ENCODE measurements at places on chromosomes 3 and 15. TPM values are rescaled to one million over a fixed set of nuclear protein-coding genes. Genes with fewer than 3 reads are reported as not detected.

GP9 gene
- not detected for total RNA-seq

CACNA1D gene
- total RNA-seq = 2.8 TPM

GPR176 gene
- total RNA-seq = 3.8 TPM

RBP2 gene
- total RNA-seq = not detected

ADAMTS9 gene
- total RNA-seq = 129 TPM

RTP3 gene
- total RNA-seq = not detected

THRB gene
- total RNA-seq = 2.4 TPM

CCDC39 gene
- total RNA-seq = not detected

GHRL gene
- total RNA-seq = 0.96 TPM

TRPC1 gene
- 15.5 TPM for total RNA-seq

ACOX2 gene
- 31.0 TPM for total RNA-seq

DNA sequence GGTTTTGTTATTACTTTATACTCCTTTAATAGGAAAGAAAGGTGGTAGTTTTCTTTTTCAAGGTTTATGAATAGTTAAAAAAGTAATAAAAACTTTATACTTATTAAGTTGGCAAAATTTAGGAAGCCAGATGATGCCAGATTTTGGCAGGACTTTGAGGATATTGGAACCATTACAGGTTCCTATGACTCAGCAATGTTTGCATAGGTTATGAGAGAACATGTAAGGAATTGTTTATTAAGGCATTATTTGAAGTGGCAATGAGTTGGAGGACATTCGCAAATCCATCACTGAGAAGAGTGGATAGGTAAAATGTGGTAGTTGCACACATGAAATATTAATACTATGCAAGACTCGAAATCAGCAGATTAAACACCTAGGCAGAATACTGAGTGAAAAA lies 29.9 kb downstream of the CDAN1 start:
- no peak for DNase-seq

GRCh38 chr3:24562895-24563294 lies 68.2 kb upstream of the THRB start:
- DNase-seq = no peak

DNA sequence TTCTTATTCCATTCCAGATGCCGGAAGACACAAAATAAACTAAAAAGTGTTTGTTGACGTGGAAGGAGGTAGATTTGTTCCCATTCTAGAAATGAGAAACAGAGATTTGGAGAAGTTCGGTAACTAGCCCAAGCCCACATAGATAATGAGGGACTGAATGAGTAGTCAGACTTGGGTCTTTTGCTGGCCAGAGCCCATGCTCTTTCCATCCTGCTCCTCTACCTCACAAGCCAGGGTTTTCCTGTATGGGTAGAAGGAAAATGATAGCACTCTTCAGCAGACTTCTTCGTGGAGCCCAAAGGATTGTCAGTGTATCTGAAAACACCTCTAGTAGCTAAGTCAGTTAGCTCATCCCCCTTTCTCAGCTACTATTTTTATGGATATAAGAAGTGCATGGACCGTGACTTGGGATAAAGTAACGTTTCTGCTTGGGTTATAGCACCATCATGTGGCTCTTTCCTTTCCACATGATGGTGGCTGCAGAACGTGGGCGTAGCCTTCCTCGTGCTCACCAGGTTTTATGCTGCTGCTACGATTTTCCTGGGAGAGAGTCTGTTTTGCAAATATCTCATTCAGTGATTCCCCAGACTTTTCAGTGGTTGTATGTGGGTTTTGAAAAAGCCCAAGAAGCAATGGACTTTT lies 84.6 kb downstream of the DGKG start:
- DNase-seq = no peak

GRCh38 chr3:70861234-70861633 lies 548.8 kb upstream of the MDFIC2 start:
- no peak for DNase-seq

- DNase-seq = no peak
Observed at GRCh38 chr3:15051531-15051930, 13.6 kb downstream of the MRPS25 start.

DNA sequence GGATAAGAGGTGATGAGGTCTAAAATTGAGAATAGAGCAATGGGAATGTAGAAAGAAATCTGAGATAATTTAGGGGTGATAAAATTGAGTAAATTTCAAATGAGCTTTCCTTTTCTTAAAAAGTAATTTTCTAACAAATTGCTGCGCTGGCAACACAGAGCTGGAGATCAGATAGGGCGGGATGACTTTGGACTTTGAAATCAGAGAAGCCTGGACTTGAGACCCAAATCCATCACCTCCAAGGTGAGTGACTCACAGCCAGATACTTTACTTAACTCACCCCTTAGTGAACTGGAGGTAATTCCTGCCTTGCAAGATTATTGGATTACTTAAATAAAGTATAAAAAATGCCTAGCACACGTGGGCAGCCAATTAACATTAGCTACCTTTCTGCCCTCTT lies 80.8 kb downstream of the P2RY1 start:
- DNase-seq = no peak

GRCh38 chr15:31083370-31083780 lies 18.1 kb downstream of the TRPM1 start:
- DNase-seq = no peak

DNA sequence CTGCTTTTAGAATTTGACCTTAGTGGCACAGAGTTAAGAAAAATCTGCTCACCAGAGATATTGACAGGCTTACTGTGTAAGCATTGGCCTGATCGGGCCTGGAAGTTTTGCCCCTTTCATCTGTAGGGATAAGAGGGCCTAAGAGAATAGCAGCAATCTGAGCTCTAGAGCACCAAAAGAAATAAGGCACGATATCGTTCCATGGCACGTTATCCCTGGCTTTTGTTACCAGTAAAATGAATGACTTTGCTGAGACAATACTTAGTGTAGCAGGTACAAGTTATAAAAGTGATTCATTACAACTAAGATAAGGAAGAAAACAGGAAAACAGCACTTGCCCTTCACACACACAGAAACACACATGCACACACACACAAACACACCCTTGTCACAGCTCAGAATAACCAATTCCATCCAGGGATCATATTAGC lies 5.0 kb downstream of the THBS1 start:
- no peak for DNase-seq

DNA sequence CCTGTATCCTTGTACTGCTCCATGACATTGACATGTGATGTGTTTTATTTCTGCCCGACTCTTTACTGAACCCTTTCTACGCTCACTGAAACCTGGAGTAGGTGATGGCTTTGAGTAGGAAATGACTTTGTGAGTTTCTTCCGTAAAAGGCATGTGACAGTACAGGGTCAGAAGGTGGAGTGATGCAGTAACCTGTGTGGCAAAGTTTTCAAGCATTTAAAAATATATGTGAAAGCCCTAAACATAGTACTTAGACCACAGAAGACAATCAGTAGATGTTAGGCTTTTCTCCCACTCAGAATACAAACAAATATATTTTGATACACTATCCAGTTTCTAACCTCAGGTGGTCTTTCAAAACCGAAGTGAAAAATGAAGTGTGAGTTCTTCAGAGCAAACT lies 31.3 kb upstream of the SACM1L start:
- DNase-seq = no peak

DNA sequence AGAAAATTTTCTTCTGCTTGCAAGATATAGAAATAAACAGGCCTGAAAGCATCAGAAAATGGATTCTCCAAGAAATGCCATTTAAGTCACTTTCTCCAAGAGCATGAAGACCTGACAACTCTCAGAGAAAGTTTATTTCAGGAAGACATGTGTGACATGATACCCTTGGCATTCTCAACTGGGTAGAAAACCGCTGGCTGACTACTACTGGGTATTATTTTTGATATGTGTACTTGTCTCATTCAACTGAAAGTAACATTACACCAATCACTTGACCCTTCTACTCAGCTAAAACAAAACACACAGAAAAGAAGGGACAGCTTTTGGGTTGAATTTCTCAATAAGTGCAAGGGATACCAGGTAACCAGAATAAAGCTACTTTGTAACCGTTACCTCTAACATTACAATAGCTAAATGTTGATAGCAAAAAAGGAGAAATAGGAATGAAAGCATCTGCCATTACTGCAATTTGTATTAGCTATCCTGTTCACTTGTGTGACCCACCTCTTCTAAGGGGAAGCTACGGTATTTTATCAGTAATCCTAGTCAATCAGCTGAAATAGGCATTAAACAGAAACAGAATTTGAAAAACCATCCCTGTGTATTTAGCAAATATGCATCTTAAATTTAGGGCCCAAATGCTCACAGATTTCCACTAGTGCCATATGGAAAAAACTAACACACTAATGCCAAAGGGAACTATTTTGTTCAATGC lies 7.3 kb downstream of the TRA2B start:
- no peak for DNase-seq

DNA sequence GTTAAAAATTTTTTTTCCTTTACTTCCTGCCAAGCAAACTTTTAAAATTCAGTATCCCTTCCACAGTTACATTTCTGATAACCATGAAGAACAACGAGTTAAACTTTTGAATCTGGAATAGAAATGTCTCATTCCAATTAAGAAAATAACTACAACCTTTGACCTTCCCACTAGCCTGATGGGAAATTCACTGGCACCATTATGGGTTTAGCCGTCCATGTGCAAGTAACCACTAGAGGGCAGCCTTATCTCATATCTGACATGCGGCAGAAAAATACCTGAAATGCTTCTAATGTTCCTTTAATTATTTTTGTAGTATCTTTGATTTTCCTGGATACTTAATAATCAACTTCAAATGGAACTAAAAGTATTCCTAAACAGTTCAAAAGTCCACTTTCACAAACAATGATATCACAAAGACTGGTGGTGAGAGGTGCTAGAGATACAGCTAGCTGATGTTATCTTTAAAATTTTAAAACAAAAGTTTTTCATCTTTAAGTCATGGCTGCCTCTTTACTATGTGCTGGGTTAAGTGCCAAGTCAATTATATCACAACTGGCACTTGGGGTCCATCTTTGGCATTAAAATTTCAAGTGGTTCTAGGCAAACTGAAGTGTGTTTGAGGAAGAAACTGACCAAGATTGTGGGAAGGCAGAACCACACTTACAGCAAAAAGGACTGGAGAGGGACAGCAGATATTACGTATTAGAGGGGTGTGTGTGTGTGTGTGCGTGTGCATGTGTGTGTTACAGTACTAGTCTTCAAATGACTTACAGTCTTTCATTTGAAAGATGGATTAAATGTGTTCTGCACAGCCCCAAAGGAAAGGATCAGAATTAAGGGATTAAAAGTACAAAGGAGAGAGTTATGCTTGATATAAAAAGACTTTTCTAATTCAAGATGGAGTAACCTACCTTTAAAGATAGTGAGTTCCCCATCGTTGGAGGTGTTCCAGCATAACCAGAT lies 107.1 kb upstream of the ICE2 start:
- DNase-seq = peak; percentile 43

- no peak for DNase-seq
Observed at GRCh38 chr3:87448558-87448957, 172.2 kb upstream of the POU1F1 start.

DNA sequence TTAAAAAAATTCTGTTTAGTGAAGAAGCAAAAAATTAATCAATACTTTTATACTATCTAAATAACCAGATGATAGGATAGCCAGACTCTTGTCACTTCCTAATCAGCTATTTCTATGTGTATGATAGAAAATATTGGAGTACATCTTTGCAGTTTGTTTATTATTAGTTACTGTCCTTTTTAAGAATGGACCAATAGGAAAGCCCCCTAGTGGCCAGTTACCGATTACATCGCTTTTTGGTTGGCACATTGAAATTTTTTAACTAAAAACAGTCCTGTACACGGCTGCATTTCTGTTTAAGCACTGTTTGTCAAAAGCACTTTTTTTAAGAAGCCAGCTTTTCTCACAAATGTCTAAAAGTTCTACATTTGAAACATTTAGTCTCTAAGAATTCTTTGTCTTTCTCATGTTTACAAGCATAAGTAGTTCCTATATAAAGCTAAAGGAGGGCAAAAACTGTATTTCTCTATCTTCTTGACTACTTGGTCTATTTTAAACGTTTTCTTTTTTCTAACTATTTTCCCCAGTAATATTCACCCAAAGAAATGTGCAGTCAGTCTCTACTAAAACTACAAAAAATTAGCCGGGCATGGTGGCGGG lies 253.2 kb upstream of the LRTM1 start:
- DNase-seq = no peak

GRCh38 chr3:28586325-28586724 lies 237.7 kb upstream of the AZI2 start:
- no peak for DNase-seq

DNA sequence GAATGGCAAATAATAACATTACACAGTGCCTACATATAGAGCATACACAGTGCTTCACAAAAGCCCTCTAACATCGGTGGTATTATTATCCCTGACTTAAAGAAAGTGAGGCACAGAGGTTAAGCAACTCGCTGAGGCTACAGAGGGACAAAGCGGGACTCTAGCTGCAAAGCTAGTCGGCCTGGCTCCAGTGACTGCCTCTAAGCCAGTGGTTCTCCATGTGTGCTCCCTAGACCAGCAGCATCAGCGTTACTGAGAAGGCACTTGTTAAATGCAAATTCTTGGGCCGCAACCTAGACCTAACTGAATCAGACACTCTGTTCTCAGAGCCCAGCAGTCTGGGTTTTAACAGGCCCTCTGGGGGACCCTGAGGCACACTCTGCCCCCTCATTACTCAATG lies 33.1 kb upstream of the LIPC start:
- DNase-seq = no peak

- DNase-seq = no peak
Observed at GRCh38 chr3:13080591-13080990, 7.4 kb upstream of the IQSEC1 start.

- no peak for DNase-seq
Observed at GRCh38 chr3:111068574-111068973, 3.0 kb upstream of the NECTIN3 start.

DNA sequence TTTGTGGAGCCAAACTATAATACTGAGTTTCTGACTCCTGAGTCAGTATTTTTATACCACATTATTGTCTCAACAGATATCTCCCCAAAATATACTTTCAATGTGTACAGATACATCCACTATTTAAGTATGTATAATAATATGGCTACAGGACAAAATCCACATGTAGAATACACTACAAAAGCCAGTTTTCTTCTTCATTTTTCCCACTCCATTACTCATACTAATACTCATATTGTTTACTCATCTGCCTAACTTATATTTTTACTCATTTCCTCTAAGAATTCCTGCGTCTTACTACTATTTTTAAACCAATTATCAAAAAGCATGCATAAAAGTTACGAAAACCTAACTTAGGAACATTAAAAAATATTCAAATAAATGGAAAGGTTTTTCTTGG lies 440.8 kb downstream of the ZNF385D start:
- no peak for DNase-seq

DNA sequence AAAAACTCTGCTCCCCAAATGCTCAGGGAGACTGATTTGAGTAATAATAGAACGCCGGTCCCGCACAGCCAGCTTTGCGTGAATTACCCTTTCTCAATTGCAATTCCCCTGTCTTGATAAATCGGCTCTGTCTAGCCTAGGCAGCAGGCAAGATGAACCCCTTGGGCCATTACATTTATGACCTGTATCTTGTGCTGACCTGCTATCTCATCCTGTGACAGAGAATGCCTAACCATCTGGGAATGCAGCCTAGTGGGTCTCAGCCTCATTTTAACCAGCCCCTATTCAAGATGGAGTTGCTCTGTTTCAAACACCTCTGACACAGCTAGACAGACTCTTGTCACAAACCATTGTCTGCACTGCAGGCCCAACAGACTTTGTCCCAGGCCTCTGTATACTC lies 13.8 kb upstream of the NUP210 start:
- DNase-seq = no peak

GRCh38 chr15:69760890-69761568 lies 308.4 kb downstream of the RPLP1 start:
- no peak for DNase-seq

All from mesothelial cell of epicardium (in vitro differentiated cells).